ENCODE measurements at places on chromosomes 5 and 9. TPM values are rescaled to one million over a fixed set of nuclear protein-coding genes. Genes with fewer than 3 reads are reported as not detected.

The TTC23L gene
- not detected for total RNA-seq

The WDR38 gene
- not detected for total RNA-seq

The ADAM19 gene
- total RNA-seq, result 9.3 TPM

The POC5 gene
- 2.1 TPM for total RNA-seq

The IGIP gene
- 11.8 TPM for total RNA-seq

The TMEM267 gene
- 4.9 TPM for total RNA-seq

The TMC1 gene
- not detected for total RNA-seq

The RNF44 gene
- 32.4 TPM for total RNA-seq

The STOM gene
- total RNA-seq, result 153 TPM

The SH2D3C gene
- 18.3 TPM for total RNA-seq

DNA sequence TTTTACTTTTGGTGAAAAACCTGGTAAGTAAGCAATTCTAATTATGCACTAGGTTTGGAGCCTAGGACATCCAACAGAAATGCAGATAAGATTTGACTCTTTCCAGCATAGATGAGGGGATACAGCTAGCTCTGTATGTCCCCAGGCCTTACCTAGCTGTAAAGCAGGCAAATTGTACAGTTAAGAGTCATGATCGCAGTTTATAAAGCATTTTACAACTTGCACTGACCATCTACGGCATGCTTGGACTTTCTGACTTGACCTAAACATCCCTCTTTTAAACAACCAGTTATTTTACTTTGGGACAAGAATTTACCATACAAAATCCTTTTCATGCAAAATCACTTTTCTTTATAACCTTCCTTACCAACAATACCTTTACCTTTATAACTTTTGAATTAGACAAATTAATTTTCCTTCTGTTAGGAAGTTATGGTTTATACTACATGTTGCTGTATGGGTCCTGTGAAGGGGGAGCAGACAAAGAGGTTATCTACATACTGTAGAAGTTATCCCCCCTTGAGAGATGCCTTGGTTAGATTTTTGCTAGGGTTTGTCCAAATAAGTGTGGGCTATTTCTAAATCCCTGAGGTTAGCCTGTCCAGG lies 36.8 kb downstream of the FGD3 start:
- DNase-seq, result no peak

- DNase-seq, result no peak
These were observed 162.2 kb downstream of the GLIS3 start for GRCh38 chr9:4137681-4138099.

DNA sequence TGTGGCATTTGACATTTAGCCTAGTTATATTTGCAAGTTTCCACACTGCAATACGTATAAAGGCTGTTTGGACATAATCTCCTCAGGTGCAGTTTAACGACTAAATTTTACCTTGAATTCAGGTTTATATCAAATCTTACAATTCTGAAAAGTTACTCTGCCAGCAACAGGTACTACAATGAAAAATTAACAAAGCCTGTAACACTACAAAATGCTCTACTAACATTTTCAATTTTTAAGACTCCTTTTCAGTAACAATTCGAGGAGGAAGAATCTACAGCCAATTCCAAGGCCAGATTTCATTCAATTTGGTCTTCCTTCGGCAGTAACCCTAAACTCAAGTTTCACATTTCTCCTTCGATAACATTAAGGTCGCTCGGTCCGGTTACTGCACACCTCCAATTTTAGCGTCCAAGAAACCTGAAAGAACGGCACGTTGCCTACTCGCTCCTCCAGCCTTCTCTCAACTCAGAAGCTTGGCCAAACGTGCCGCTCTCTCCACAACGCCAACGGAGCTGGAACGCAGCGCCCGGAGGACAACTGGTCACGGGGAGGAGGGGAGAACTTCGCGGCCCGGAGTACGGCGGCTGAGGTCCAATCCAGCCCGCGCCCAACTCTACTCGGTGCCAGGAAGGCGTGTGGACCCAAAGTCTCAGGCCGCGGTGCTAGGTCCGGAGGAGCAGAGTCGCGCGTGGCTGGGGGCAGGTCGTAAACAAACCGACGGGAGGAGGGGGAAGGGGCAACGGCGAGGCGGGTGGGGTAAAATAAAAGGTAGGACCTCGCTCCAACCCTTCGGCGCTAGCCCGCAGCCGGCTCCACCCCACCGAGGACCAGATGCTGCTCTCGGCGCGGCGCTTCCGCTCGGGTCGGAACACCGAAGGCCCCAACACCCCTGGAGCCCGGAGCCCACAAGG lies 681 bp downstream of the FNIP1 start:
- DNase-seq, result peak; percentile 89

- DNase-seq, result no peak
These were observed 488.5 kb downstream of the NR2F1-AS1 start for GRCh38 chr5:93092349-93093105.

DNA sequence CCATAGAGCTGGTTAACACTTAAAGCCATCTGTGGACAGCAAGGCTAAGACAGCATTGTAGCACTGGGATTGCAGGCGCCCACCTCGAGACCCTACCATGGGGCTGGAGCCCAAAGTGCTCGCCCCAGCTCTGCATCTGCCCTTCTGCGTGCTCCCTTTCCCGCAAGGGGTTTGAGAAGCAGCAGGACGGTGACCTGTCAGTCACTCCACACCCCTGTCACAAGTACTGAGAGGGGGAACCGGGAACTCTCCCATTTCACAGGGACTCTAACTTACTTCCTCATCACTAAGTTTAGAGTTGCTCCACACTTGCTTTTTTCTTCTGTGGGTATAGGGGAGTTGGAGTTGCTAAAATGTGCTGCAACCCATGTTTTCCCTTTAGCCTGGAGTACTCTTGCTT lies 273.2 kb downstream of the SMARCA2 start:
- DNase-seq, result no peak

DNA sequence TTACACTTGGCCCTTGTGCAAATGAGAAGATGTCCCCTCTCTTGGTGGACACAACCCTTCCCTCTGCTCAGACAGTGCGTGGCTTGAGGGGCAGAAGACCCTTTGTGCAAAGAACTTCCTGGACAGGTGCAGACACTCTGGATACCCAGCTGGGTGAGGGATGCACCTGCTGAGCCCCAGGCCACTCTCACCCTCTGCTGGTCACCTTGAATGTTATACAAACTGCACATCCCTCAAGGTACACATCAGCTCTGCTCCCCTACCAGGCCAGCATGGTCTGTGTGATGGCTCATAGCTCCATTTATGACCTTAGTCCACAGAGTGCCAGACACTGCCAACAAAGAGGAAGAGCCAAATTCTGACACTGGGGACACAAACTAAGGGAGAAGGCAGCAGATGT lies 3.1 kb upstream of the DIRAS2 start:
- DNase-seq, result no peak

DNA sequence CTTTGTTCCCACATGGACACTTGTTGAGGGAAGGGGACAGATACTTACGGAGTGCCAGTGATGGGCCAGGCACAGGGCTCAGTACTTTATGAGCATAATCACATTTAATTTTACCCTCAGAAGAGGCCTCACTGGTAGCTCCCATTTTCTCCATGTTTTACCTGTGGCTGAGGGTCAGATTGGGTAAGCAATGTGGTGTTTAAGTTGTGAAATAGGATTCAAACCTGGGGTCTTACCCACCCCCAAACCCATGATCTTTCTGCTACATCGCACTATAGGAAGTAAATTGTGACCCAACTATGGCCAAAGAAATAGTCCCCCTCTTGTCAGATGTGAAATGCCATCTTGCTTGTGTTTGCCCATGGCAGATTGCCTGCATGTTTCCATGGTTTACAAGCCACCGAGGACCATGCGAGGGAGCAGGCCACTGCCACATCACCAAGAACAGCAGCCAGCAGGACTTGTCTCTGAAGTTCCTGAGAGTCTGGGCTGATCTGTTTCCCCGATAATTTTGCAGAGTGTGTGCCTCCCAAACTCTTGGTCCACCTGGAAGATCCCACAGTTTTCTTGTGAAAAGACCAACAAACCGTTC lies 95.4 kb downstream of the MACROH2A1 start:
- DNase-seq, result no peak

DNA sequence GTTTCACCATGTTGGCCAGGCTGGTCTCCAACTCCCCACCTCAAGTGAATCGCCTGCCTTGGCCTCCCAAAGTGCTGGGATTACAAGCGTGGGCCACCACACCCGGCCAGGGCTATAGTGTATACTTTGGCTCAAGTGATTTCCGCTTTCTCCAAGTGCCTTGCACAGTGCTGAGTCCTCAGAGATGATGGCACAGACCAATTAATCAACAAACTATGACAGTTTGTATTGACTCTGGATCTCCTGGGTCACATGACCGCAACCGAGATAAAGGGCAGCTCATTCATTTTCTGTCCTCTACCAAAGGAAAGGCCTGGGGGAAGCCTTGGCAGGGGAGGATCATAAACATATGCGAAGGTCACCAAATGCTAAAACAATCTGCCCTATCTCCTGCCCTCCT lies 11.4 kb upstream of the LARP1 start:
- DNase-seq, result no peak

DNA sequence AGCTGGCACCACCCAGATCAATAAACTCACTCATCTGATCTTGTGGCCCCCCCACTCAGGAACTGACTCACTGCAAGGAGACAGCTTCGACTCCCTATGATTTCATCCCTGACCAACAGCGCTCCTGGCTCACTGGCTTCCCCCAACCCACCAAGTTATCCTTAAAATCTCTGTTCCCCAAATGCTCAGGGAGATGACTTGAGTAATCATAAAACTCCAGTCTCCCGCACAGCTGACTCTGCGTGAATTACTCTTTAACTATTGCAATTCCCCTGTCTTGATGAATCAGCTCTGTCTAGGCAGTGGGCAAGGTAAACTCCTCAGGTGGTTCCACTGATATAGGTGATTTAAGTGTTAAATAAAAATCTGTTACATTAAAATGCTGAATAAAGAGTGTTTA lies 1.9 kb upstream of the TRIM32 start:
- no peak for DNase-seq
